ENCODE measurements at places on chromosomes 5 and 9.
A peak's percentile ranks its signal among the peaks of the same experiment; 100 is the strongest.

DNA sequence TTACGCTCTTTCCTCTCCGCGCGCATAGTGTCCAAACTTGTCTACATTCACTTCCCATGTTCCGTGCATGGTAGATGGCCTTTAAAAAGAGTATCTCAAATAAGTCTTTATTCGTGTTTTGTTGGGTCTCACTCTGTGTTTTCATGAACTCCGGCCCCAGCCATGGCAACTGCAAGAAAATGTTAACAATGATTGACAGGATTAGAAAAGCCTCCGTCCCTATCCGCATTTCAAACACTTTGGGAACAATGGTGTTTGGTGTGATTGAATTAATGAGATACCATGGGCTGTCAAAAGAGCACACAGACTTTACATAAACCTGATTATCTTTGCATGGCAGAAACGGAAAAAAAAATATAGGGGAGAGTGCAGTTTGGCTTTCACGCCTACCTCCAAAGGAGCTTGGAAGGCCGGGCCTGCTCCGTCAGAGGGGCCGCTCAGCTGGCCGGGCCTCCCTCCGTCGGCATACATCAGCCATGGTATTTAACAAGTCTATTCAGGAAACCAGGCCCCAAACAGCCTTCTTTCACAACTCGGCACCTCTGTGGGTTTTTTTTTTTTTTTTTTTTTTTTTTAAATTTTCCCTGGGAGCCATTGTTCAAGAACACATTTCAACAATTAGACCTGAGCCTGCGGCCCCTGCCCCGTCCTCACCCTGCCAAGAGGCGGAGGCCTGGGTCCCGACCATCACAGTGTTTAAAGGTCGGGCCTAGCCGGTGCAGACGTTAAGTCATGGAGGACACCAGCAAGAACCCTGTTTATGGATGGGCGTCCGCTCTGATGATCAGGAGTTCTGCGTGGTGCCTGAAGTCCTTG lies 323.8 kb upstream of the IRX4 start:
- H3K4me1 ChIP-seq = no peaks in the 10 kb centered on the region
- no peak overlapping the region for H3K4me3 ChIP-seq
- H3K27me3 ChIP-seq = no peaks in the 10 kb centered on the region
- no peaks in the 10 kb centered on the region for H3K36me3 ChIP-seq
- no peak overlapping the region for H3K27ac ChIP-seq
- no peak for DNase-seq

GRCh38 chr5:34991486-34992238 lies 56.1 kb downstream of the AGXT2 start:
- H3K4me1 ChIP-seq = no peaks in the 10 kb centered on the region
- no peak overlapping the region for H3K27ac ChIP-seq
- no peak overlapping the region for H3K4me3 ChIP-seq
- no peaks in the 10 kb centered on the region for H3K27me3 ChIP-seq
- no peaks in the 10 kb centered on the region for H3K36me3 ChIP-seq

- H3K4me1 ChIP-seq = peaks cover 1% of the 10 kb centered on the region
- DNase-seq = no peak
- no peaks in the 10 kb centered on the region for H3K36me3 ChIP-seq
- no peak overlapping the region for H3K4me3 ChIP-seq
- H3K27me3 ChIP-seq = no peaks in the 10 kb centered on the region
These were observed 25.0 kb upstream of the SUSD3 start for GRCh38 chr9:93033531-93033930.

GRCh38 chr5:134906811-134907210 lies 1.9 kb downstream of the PCBD2 start:
- no peaks in the 10 kb centered on the region for H3K27me3 ChIP-seq
- DNase-seq = no peak
- H3K36me3 ChIP-seq = no peaks in the 10 kb centered on the region
- H3K27ac ChIP-seq = no peak overlapping the region
- peaks cover 10% of the 10 kb centered on the region for H3K4me1 ChIP-seq

GRCh38 chr5:127562252-127562651 lies 44.8 kb downstream of the PRRC1 start:
- no peaks in the 10 kb centered on the region for H3K36me3 ChIP-seq
- DNase-seq = peak; percentile 73
- H3K4me1 ChIP-seq = no peaks in the 10 kb centered on the region
- no peak overlapping the region for H3K4me3 ChIP-seq
- H3K27me3 ChIP-seq = no peaks in the 10 kb centered on the region
- no peak overlapping the region for H3K27ac ChIP-seq

- H3K27ac ChIP-seq = no peak overlapping the region
- peak overlapping the region; percentile 81 for H3K4me3 ChIP-seq
- peaks cover 44% of the 10 kb centered on the region for H3K27me3 ChIP-seq
- peaks cover 9% of the 10 kb centered on the region for H3K4me1 ChIP-seq
These were observed 1.3 kb downstream of the PROB1 start for GRCh38 chr5:139393497-139394122.

DNA sequence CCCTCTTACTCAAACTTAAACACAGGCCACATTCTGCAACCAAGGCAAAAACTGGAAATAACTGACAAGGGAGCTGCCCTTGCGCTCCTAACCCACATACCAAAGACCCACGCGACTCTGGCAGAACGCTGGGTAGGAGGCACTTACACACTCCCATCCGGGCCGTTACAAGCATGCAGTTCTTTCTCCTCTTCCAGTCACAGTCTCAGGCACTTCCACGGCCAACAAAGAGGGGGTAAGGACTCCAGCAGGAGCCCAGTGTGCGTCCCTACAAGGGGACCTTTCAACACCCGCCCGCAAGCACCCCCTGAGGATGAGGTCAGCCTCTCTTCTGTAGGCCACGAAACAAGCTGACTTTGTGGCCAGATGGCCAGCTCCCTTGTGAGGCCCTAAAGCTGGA lies 57.4 kb downstream of the SERINC5 start:
- no peaks in the 10 kb centered on the region for H3K27me3 ChIP-seq
- peak overlapping the region; percentile 45 for H3K27ac ChIP-seq
- H3K4me1 ChIP-seq = peaks cover 40% of the 10 kb centered on the region
- no peak overlapping the region for H3K4me3 ChIP-seq

GRCh38 chr9:2255128-2255527 lies 240.0 kb downstream of the SMARCA2 start:
- peaks cover 3% of the 10 kb centered on the region for H3K4me1 ChIP-seq
- H3K27ac ChIP-seq = no peak overlapping the region
- DNase-seq = peak; percentile 9

DNA sequence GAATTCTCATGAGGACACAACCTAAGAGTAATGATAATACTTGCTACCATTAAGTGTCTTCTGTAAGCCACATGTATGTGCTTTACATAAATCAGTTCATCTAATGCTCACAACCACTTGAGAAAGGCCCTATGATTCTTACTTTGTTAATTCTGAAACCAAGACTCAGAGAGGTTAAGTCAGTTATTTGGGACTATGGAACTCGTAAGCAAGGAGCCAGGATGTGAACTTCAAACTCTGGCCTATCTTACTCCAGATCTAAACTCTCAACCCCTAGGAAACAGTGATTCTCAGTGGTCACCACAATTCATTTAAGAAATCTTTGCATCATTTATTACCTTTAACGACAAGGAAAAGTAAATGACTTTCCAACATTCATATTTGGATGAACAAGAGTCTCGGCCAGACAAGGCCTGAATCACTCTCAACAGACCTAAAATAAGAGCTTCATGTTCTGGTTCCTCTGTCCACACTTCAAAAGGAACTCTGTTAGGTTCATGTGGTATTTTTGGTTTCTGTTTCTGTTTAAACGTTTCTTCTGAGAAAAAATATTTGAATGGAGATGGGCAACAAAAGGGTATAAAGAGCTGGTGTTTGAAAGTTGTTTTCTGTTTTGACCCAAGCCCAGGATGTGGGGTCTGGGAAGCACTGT lies 104.8 kb downstream of the LPAR1 start:
- no peaks in the 10 kb centered on the region for H3K36me3 ChIP-seq
- no peak overlapping the region for H3K4me3 ChIP-seq
- no peaks in the 10 kb centered on the region for H3K27me3 ChIP-seq
- no peak for DNase-seq
- H3K4me1 ChIP-seq = 0 out of 2 replicates have a peak, but pooled peaks cover 7% of the 10 kb centered on the region
- H3K27ac ChIP-seq = no peak overlapping the region

DNA sequence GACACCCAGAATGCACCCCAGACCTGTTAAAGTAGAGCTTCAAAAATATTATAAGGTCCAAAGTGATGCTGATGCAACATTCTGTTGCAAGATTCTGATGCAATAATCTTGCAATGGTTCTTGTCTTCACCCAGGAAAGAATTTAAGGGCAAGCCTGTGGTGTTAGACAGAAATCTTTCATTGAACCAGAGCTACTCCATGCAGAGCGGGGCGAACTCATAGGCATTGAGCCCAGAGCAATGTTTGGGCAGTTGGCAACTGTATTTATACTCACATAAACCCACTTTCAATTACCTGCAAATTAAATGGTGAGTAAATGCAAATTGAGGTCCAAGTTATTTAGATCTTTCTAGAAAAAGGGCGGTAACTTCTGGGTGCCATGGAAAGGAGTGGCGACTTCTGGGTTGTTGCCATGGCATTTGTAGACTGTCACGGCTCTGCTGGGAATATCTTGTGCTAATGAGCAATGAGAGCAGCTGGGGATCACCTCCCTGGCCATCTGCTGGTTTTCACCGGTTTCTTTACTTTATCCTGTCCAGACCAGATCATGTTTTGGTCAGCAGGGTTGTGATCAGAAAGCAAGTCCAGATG lies 163.4 kb downstream of the ICE1 start:
- no peak for DNase-seq
- peaks cover 5% of the 10 kb centered on the region for H3K36me3 ChIP-seq
- no peak overlapping the region for H3K4me3 ChIP-seq
- H3K27me3 ChIP-seq = no peaks in the 10 kb centered on the region

DNA sequence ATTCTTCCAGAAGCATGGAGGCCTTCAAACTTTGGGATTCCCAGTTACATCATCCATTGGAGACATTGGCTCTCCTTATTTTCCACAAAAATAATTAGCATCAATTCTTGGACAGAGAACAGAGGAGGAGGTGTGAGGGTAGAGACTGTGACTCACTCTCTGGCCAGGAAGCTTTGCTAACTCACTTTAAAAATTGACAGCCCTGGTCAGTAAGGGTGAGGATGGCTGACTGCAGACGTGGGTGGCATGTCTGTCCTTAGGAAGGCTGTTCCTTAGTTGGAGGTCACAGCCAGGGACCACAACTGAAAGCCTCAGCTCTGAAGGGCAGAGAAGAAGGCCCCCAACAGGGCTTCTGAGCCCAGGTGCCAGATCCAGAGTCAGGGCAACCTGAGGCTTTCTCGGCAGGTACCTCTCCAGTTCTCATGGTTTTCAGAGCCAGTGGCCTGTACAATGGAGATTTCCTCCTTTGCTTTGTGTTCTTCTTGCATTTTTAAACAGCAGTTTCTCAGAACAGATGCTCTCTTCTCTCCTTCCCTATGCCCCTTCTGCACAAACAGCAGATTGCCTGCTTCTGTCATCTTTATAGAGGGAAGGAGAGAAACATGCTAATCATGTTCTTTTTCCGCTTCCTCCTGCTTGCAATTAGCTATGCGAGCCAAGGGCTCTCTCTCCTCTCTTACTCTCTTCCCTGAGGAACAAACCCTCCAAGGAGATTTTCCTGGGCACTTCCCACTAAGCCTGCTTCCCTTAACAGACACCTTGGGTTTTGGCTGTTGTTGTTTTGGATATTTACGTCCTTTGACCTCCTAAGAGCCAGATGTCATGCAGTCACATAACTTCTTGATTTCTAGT lies 92.5 kb upstream of the ZNF366 start:
- DNase-seq = no peak
- H3K4me1 ChIP-seq = 0 out of 2 replicates have a peak, but pooled peaks cover 4% of the 10 kb centered on the region
- no peak overlapping the region for H3K4me3 ChIP-seq
- H3K27ac ChIP-seq = no peak overlapping the region
- H3K27me3 ChIP-seq = no peaks in the 10 kb centered on the region
- H3K36me3 ChIP-seq = no peaks in the 10 kb centered on the region

GRCh38 chr9:104682642-104683041 lies 11.7 kb upstream of the OR13D1 start:
- peak; percentile 81 for DNase-seq
- no peaks in the 10 kb centered on the region for H3K27me3 ChIP-seq
- H3K4me1 ChIP-seq = no peaks in the 10 kb centered on the region
- H3K27ac ChIP-seq = no peak overlapping the region
- no peaks in the 10 kb centered on the region for H3K36me3 ChIP-seq
- no peak overlapping the region for H3K4me3 ChIP-seq

- no peak for DNase-seq
- H3K27me3 ChIP-seq = no peaks in the 10 kb centered on the region
- H3K27ac ChIP-seq = no peak overlapping the region
- H3K36me3 ChIP-seq = no peaks in the 10 kb centered on the region
- H3K4me1 ChIP-seq = peaks cover 25% of the 10 kb centered on the region
These were observed 131.8 kb upstream of the FBN2 start for GRCh38 chr5:128669803-128670202.

DNA sequence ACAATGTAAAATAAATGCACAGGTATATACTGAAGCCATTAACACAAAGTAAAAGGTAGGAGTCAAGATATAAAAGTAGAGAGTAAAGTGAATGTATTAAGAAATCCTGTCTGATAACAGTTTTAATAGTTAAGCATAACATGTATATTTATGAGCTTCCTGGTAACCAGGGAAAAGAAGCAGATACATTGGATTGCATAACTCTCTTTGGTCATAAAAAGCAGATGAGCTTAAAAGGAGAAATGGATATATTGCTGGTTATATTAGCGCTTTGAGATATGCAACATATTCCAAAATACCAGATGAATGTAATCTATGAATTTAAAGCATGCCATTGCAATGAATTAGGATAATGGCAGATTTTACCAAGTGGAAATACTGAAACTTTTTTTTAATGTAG lies 6.2 kb upstream of the TNFSF8 start:
- 0 out of 2 replicates have a peak, but pooled peaks cover 5% of the 10 kb centered on the region for H3K4me1 ChIP-seq
- no peak overlapping the region for H3K4me3 ChIP-seq

DNA sequence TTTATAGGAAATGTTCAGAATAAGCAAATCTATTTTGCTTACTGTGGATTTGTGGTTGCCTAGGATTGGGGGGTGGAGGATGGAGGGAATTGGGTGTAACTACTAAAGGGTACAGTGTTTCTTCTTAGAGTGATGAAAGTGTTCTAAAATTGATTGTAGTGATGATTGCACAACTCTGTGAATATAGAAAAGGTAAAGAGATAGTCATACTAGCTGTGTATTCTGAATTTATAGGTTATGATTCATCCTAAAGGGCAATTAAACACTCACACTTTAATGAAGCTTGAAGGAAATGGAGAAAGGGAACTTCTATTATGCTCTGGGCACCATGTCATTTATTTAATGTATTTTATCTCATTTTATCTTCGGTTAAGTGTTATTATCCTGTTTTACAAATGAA lies 9.9 kb downstream of the TXNDC8 start:
- no peak overlapping the region for H3K4me3 ChIP-seq
- H3K36me3 ChIP-seq = no peaks in the 10 kb centered on the region
- H3K27ac ChIP-seq = no peak overlapping the region
- no peaks in the 10 kb centered on the region for H3K4me1 ChIP-seq
- no peaks in the 10 kb centered on the region for H3K27me3 ChIP-seq
- DNase-seq = no peak

GRCh38 chr9:111874500-111874899 lies 22.1 kb upstream of the UGCG start:
- H3K36me3 ChIP-seq = no peaks in the 10 kb centered on the region
- DNase-seq = no peak
- no peak overlapping the region for H3K27ac ChIP-seq
- peaks cover 22% of the 10 kb centered on the region for H3K4me1 ChIP-seq
- no peak overlapping the region for H3K4me3 ChIP-seq
- no peaks in the 10 kb centered on the region for H3K27me3 ChIP-seq

GRCh38 chr5:116379306-116379705 lies 195.3 kb downstream of the SEMA6A start:
- no peak for DNase-seq
- H3K27ac ChIP-seq = no peak overlapping the region
- H3K36me3 ChIP-seq = no peaks in the 10 kb centered on the region
- no peak overlapping the region for H3K4me3 ChIP-seq
- no peaks in the 10 kb centered on the region for H3K27me3 ChIP-seq

Measured in GM23338 (cell line).